ENCODE measurements at places on chromosomes 2 and 18.

GRCh38 chr2:224956706-224957105 lies 85.6 kb downstream of the DOCK10 start:
- DNase-seq: no peak

DNA sequence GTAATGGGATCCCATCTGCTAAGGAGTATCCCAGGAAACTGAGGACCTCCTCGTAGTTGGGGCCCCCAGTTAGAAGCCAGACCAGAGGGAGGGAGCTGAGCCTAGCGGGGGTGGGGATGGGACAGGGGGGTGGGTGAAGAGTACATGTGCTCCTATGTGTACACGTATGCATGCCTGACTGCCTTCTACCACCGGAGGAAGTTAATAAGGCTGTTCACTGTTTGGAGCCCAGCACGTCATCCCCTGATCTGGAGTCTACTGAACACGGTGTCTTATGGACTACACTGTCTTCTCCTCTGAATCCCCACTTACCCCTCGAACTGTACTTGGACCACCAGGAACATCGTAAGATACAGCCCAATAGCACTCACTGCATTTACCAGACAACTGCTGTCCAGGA lies 68.5 kb downstream of the SFXN5 start:
- DNase-seq: no peak

GRCh38 chr2:215611609-215612386 lies 175.9 kb upstream of the FN1 start:
- DNase-seq: no peak

- DNase-seq: no peak
These were observed 107.0 kb downstream of the RAPGEF4 start for GRCh38 chr2:172842511-172843265.

DNA sequence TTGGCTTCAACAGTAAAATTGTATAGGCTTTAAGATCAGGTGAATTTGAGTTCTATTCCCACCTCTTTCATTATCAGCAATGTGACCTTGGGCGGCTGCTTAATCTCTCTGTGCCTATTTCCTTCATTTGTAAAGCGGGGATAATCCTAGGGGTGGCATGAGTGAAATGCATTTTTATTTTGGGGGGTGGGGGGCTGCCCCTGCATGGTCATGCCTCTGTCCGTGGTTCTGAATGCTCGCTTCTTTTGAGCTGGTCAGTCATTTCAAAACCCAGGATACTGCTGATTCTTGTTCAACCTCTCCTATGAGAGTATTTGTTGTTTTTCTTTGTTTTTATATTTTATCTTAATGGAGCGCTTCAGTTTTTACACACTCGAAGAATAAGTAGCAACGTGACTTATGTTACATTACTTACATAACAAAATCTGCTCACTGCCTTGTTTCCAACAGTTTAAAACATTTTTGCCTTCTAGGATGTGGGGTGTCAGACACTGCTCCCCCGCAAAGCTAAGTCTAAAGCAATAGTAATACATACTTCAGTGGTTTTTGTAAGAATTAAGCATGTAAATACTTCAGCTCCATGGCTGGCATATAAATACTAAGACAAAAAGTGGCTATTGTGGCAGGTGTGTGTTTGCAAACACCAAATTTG lies 152.6 kb upstream of the PELI1 start:
- no peak for DNase-seq

- DNase-seq: no peak
These were observed 51.1 kb downstream of the TNS1 start for GRCh38 chr2:217951521-217952247.
